Left lung (tissue), 14 donors: ENCODE measurements at places on chromosomes 1 and 21. TPM values are rescaled to one million over a fixed set of nuclear protein-coding genes. Genes with fewer than 3 reads are reported as not detected.

GRCh38 chr1:227753999-227754711 is 18.9 kb downstream of the SNAP47 start:
- DNase-seq = no peak

- DNase-seq = no peak
Measured at GRCh38 chr1:47309427-47309826, 4.5 kb downstream of the STIL start.

GRCh38 chr1:239795304-239795703 is 296.4 kb upstream of the FMN2 start:
- DNase-seq = no peak

DNA sequence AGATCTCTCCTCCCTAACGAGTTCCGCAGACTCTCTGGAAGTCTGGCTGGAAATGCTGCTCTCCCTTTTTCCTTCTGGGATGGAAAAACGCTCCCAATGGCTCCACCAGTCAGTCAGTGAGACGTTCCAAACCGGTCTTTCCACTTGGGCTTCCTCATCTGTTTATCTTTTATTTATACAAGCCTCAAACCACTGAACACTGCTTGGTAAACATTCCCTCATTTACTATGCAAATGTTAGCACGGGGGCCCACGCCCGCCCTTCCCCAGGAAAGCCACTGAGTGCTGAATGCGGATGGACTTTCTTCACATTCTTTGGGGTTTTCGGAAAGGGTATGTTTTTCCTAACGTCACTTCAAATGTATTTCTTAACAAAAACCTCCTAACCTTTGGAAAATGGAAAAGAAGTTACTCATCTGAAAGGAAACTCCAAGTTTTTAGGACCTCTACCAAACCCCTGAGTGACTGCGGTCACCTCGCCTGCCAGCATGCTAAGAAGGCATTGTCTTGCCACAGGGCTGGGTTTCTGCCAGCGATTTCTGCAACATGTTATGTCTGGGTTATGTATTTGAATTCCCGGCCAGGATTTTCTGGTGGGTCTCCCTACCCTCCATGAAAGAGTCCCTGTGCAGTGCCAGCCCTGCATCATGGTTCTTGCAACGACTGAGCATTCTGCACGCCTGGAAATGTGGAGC is 14.0 kb upstream of the UMODL1 start:
- DNase-seq = peak; percentile 80

- no peak for DNase-seq
Measured at GRCh38 chr1:222404710-222405109, 143.2 kb downstream of the HHIPL2 start.

GRCh38 chr1:183480971-183481441 is 8.7 kb downstream of the SMG7 start:
- DNase-seq = no peak

DNA sequence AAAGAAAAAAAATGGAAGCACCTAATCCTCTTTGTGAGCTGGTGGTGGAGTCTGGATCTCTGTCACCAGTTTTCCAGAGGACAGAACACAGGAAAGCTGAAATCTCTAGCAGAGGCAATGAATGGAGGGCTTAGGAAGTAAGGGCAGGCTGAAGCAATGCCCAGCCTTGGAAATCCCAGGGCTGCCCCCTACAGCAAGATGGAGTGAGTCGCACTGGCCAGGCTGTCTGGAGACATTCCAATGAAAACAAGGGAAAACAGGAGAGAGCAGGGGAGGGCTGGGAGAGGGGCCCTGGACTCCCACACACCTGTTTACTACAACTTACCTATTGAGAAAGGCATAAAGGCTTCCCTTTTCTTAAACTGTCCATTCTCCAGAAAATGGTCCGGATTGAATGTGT is 25.9 kb downstream of the CYP2J2 start:
- no peak for DNase-seq

- no peak for DNase-seq
Measured at GRCh38 chr1:232462213-232462612, 167.7 kb downstream of the SIPA1L2 start.

DNA sequence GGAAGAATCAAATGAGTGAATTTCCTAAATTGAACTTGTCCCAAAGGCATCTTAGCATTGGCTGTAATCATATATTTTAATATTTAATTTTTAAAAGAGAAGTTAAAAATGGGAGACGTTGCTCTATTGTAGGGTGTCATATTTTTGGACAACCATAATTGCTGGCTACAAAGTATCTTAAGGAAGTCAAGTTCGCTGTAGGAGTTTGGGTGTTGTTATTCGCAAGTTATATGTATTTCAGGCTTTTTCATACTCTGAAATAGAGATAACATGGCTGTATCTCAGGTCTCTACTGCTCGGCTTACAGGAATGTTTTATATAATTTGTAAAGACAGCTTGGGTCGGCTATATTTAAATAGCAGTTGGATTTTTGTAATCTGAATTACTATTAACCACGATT is 852 bp downstream of the TMEM50A start:
- peak; percentile 19 for DNase-seq

DNA sequence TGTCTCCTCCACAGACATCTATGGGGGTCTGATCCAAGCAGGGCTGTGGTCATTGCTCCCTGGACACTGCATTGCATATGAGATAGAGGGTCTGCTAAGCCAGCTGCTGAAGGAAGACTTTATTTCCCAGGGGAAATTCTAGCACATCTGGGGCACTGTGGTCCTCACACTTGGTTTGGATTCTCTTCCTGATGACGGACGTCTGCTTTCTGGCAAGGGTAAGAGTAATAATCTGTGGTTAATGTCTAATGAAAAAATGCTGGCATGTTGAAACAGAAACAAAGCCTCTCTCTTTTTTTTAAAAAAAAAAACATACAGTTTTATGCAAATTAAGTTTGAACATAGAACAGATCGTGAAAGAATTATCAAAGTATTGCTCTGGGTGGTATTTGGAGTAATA is 553.9 kb downstream of the DPYD start:
- DNase-seq = no peak

DNA sequence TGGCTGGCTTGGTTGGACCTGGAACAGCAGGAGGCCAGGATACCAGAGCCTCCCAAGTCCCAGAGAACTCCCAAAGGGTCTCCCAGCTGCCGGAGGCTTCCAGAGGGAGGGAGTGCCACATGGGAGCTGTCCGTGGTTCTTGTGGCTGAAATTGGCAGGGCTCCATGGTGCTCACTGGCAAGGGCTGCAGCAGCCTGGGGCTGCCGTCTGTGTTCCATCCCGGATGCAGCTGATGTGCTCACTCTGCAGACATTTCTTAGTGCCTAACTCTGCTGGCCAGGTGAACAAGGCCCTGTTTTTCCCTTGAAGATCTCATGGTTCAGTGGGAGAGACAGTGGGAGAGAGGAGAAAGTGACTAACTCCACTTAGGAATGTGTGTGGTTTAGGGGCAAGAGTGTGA is 261.1 kb downstream of the CAMTA1 start:
- DNase-seq = peak; percentile 41

DNA sequence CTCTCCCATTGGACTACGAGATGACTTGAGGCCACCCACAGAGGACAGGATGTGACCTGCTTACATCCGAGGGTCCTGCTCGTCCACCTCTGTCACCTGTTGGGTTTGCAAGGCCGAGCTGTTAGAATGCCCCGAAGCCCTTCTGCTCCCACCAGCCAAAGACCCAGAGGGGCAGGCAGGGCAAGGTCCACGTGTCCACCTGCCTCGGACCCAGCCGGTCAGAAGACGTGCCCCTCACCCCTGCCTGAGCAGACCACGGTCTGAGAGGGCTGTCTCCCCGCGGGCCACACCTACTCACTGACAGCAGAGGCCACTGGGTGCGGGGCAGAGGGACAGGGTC is 30.3 kb upstream of the TRAPPC10 start:
- peak; percentile 39 for DNase-seq

- peak; percentile 51 for DNase-seq
Measured at GRCh38 chr1:101235696-101236515, 913 bp upstream of the S1PR1 start.

DNA sequence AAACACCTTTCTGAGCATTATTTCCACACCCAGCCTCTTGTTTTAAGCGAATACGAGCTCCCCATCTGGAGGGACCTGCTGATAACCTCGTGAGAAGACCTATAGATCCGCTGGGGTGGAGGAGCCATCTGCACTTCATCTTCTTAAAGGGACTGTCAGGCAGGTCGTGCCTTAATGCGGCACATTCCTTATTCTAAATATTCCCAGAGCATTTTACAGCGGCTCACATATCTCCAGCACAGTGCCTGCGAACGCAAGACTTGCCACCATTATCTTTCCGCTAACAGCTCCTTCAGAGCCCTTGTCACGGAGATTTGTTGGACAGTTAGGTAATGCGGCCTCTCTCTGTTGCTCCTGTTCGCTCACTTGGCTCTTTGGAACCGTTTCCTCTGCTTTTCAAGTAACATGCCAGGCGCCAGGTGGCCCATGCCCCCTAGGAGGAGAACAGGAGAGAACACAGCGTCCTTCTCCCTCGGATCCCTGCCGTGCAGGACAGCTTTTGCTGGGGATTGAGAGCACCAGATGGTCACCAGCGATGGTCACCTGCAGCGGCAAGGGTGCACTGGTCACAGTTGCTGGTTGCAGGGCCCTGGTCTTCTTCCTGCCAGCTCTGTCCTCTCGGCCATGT is 162.4 kb downstream of the PGBD5 start:
- DNase-seq = no peak

DNA sequence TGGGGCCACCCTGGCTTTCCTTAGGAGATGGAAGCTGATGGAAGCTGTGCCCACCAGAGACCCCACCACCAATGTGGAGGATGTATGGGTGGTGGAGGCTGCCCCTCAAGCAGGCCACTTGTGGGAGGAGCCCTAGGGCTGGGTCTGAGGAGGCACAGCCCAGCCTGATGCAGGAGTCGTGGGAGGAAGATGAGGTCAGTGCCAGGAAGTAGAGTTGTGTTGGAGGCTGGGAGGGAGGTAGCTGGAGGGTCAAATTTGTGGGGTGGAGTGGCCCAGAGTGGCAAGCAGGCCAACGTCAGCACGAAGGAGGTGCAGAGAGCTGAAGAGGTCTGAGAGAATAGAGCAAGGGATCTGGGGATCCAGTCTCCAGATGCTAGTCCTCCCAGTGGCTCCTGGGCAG is 119.0 kb upstream of the USP24 start:
- no peak for DNase-seq

- DNase-seq = no peak
Measured at GRCh38 chr1:234605983-234606783, 3.8 kb downstream of the IRF2BP2 start.

GRCh38 chr1:52659851-52660596 is 27.1 kb downstream of the SHISAL2A start:
- DNase-seq = no peak

DNA sequence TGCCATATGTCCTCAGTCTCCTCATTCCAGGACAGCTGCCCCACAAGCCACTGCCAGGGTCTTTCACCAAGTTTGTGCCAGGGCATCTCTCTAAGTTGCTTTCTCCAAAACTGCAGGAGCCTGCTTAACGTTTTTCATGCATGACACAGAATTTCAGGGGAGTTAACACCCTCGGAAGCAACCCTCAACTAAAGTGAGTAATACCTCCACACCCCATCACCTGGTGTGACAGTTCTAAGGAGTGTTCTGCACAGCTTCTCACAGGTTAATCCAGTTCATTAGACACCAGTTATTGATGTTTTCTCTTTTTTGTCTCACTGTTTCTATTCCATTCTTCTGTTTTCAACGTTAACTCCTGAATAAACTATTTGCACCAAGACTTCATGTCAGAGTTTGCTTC is 115.0 kb downstream of the BACH1 start:
- no peak for DNase-seq

- DNase-seq = no peak
Measured at GRCh38 chr1:226957714-226958113, 17.6 kb downstream of the COQ8A start.

DNA sequence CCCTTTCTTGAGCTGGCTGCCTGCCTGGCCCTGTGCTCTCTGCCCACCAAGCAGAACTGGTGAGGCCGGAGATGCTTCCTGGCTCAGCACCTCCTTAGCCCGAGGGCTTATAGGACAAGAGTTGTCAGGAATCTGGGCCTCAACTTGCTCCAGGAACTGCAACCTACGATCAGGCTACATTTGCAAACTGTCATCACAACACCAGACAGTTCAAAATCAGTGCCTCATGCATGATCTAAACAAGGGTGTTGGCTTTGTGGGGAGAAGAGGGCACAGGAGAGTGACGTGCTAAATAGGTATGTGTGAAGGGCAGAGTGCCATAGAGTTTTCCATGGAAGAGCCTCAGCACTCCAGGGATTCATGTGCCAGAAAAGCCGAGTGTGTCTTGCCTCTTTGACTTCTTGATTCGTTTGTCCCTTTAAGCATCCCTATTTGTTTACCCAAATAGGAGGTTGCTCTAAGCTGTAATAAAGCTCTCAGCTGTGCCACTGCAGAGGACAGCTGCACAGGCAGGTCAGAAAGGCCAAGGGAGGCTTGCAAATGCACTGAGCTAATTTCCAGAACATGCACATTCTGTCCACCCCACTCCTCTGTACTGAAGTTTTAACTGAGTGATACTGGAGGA is 30.2 kb upstream of the NEK2 start:
- DNase-seq = no peak

GRCh38 chr1:78055565-78056132 is 9.9 kb downstream of the GIPC2 start:
- DNase-seq = no peak

DNA sequence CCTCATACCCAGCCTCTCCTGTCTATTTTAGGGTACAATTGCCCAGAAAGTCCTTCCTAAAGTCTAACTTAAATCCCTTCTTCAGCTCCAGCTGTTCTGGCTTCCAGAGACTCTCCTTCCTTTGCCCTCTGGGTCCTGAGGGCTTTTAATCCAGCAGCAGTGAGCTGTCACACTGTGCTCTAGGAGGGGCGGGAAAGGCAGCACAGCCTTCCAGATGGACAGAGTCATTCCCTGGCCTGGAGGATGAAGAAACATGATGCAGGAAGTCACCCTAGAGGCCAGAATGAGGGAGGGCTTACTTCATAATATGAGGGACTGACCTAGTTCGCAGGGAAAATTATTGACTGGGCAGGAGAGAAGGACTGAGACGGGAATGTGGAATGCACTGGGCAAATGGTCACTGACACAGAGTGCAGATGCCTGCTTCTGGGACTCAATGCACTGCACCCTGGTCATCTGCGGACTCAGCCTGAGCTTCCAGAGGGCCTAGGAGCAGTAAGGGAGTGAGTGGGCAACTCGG is 1.3 kb downstream of the SH2D2A start:
- peak; percentile 72 for DNase-seq

DNA sequence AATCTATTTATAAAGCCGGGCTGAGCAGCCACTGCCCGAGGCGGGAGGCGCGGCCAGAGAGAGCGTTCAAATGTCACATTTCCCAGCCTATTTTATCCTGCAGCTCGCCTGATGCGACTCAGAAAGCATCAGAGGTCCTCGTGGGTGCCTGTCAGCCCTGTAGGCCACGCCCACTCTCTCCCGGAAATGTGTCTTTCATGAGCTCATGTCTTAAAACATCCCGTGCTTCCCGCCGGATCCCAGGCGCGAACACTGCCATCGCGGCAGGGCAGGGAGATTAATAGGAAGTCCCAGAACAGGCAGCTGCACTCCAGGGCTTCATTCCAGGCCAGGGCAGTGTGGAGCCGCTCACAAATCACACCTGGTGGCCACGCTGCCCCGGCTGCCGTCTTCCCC is 117.5 kb downstream of the PRDM16 start:
- no peak for DNase-seq

Gene MCOLN2
- polyA plus RNA-seq = 5.6 TPM

Gene ZMPSTE24
- polyA plus RNA-seq = 43.9 TPM

Gene PGBD5
- polyA plus RNA-seq = 4.2 TPM

Gene TMCC2
- 8.8 TPM for polyA plus RNA-seq

Gene ERG
- 41.7 TPM for polyA plus RNA-seq

Gene PLA2G2C
- polyA plus RNA-seq = 0.06 TPM

Gene CELA3A
- not detected for polyA plus RNA-seq

Gene ADORA3
- polyA plus RNA-seq = 0.54 TPM
